ENCODE measurements at places on chromosomes 5 and 9. TPM values are rescaled to one million over a fixed set of nuclear protein-coding genes. Genes with fewer than 3 reads are reported as not detected.

SHISAL2B gene
- not detected for total RNA-seq

ADAMTS13 gene
- total RNA-seq, result 1.7 TPM

SLC36A3 gene
- not detected for total RNA-seq

IL3 gene
- total RNA-seq, result not detected

EPB41L4B gene
- not detected for total RNA-seq

IRGM gene
- 3.1 TPM for total RNA-seq

RANBP17 gene
- total RNA-seq, result not detected

CORO2A gene
- 8.6 TPM for total RNA-seq

QRFP gene
- not detected for total RNA-seq

MCTP1 gene
- not detected for total RNA-seq

BRD9 gene
- total RNA-seq, result 53.9 TPM

IL33 gene
- not detected for total RNA-seq

SLC4A9 gene
- total RNA-seq, result 0.68 TPM

FOXE1 gene
- 0.10 TPM for total RNA-seq

CAPSL gene
- total RNA-seq, result not detected

LEAP2 gene
- 2.9 TPM for total RNA-seq

PCDHGA7 gene
- total RNA-seq, result not detected

SPATA9 gene
- total RNA-seq, result not detected

TCF7 gene
- 300 TPM for total RNA-seq

ZNF782 gene
- 5.4 TPM for total RNA-seq

SLC25A2 gene
- total RNA-seq, result 1.1 TPM

LRRTM2 gene
- total RNA-seq, result not detected

RELL2 gene
- 25.3 TPM for total RNA-seq

LAMC3 gene
- total RNA-seq, result 0.10 TPM

ZNG1F gene
- total RNA-seq, result 9.6 TPM

REEP2 gene
- 0.60 TPM for total RNA-seq

SNAPC3 gene
- 28.0 TPM for total RNA-seq

ANKRD34B gene
- total RNA-seq, result not detected

PRUNE2 gene
- total RNA-seq, result not detected

ZDHHC11 gene
- 7.7 TPM for total RNA-seq

CTXN3 gene
- total RNA-seq, result not detected

SH3GL2 gene
- not detected for total RNA-seq

LHX6 gene
- not detected for total RNA-seq

RNF14 gene
- total RNA-seq, result 25.8 TPM

SPATA31C1 gene
- not detected for total RNA-seq

C5orf15 gene
- 24.7 TPM for total RNA-seq

GABRA1 gene
- not detected for total RNA-seq
